Stimulated activated CD8-positive, alpha-beta memory T cell treated with anti-CD3 and anti-CD28 coated beads, Interleukin-12 subunit alpha, Interleukin-12 subunit beta, amount 100 ng/mL, for 1 hour (primary cell): ENCODE measurements at places on chromosomes 5 and 9.

- no peak for DNase-seq
Observed at GRCh38 chr5:135179308-135179980, 145.4 kb upstream of the PITX1 start.

GRCh38 chr5:56281489-56282165 is 48.5 kb upstream of the ANKRD55 start:
- DNase-seq, result no peak

GRCh38 chr9:98372077-98372836 is 116.8 kb upstream of the TBC1D2 start:
- no peak for DNase-seq

- no peak for DNase-seq
Observed at GRCh38 chr5:71955723-71956122, 151.6 kb upstream of the MAP1B start.

- no peak for DNase-seq
Observed at GRCh38 chr9:124710766-124711165, 60.3 kb downstream of the NR6A1 start.

- no peak for DNase-seq
Observed at GRCh38 chr5:54832045-54832444, 153.3 kb downstream of the ESM1 start.
